ENCODE measurements at places on chromosomes 16 and 17.

GRCh38 chr16:67519242-67519641, 9.4 kb upstream of the RIPOR1 start:
- DNase-seq, result no peak

GRCh38 chr17:4327606-4328005, 38.9 kb downstream of the UBE2G1 start:
- no peak for DNase-seq

DNA sequence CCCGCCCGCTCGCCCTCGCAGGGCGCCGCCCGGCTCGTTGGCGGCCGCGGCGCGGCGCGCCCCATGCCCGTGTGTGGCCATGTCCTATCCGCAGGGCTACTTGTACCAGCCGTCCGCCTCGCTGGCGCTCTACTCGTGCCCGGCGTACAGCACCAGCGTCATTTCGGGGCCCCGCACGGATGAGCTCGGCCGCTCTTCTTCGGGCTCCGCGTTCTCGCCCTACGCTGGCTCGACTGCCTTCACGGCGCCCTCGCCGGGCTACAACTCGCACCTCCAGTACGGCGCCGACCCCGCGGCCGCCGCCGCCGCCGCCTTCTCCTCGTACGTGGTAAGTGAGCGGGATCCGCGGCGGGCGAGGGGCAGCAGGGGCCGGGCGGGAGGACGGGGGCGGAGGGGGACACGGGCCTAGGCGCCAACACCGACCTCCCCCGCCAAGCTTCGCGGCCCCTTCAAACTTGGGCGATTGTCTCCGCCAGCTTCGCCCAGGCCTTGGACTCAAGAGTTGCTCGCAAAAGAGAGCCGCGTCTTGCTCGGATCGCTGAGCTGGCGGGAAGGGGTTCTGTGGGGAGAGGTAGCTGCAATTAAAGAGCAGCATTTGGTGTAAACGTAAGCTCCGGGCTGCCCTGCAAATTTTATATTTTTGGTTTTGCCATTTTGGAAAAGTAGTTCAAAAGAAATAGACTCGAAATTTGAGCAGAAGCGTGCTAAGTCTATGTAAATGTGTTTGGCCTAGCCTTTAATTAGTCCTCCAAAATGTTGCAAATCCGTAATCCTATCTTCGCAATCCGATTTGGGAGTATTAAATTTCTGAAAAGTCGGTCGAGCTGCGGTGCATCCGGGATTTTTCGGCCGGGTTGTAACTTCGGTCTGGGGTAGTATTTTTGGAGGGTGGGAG, 702 bp downstream of the IRX5 start:
- DNase-seq, result no peak

DNA sequence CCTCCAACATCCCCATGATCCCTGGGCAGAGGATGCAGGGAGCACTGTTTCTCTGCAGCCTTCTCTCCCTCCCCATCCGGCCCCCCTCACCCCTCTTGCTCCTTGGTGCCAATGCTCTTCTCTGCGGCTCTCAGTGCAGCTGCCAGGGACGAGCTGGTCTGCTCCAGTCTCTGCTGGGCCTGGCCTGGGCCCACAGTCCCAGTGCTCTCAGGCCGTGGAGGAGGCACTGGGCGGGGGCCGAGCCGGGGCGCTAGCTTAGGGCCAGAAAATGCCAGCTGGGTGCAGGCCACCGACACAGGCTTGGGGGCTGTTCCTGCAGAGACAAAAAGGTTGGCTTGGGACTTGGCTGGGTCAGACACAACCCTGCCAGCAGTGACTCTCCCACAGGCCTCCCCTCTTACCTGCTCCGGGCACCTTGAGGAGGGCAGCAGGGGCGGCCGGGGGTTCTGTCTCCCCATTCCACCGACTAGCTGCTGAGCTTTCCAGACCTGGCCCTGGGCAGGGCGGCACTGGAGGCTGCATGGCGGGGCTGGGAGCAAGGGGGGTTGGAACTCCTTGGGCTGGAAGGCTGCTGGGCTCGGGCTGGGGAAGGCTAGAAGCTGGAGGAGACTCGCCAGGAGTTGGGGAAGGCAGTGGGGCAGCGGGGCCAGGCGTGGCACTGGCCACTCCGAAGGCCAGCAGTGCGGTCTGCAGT, 13.8 kb downstream of the CASKIN2 start:
- DNase-seq, result no peak

DNA sequence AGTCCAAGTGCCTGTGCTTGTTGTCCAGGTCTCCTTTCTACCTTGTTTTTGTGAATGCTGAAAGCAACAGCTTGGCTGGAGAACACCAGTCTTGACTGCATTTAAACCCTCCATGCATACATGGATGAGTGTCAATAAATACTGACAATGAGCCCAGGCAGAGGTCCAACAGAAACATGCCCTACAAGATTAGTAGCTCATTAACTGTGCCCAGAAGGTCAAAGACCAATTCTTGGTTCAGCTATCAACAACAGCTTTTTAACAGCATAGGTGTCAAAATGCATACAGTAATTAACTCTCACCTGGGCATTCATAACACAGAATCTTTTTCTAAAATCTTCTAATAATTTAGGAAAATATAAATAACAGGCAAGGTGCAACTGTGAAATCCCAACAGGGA, 63.2 kb downstream of the N4BP1 start:
- DNase-seq, result no peak

DNA sequence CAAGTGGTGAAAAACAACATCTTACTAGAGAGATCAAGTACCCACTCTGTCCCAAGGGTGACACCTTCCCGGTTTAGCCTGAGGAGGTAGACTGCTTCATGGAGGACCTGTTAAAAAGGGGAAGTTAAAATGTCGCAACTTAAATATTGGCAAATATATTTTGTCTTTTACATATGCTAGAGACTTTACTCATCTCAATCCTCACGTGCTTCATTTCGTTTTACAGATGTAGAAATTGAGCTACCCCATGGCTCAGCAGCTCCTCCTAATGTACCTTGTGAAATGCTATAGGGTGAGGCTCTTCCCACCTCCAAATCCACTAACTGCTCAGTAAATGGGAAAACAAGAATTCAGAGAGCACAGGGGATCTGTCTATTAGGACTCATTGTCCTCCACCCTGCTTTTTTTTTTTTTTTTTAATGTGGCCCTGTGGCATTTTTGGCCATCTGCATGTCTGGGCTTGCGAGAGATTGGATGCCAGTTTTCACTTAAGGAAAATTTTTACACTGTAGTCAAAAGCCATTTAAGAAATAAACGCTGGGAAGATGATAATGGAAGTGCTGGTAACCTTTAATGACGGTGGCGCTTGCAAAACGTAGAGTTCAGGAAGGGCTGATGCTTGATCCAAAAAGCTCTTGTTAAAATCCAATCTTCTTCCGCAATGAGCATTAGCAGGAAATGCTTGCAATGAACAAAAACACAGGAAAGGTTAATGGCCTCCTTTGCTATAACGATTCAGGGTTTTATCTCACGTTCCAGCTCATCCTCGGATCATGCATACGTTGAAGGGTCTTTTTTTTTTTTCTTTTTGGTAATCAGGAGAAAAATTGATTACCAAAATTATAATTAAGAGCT, 39.8 kb downstream of the HSBP1 start:
- peak; percentile 99 for DNase-seq

DNA sequence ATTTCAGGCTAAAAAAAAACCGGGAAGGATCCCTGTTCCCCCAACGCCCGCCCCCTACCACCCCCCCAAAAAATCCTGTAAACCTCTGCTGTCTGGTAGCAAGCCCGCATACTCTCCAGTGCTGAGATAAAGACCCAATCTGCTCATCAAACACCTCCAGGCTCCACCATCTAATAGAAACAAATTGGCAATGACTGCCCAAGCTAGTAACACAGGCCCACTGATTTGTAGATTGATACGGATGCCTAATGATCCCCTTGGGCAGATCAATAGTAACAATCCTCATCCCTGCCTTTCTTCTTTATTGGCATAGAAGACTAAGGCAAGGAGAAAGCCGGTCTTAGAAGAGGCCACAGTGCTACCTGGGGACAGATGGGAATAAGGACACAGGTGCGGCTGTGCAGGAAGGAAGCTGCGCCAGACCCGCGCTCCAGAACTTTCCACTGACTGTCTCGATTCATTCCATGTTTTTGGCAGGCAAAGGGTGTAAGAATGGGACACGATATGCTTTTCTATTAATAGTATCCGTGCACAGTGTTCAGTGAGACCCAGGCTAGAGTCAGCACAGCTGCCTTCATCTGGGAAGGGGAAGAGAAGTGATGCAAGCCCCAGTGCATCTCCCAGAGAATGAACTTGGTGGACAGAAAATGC, 407.6 kb upstream of the PSMD7 start:
- no peak for DNase-seq

- no peak for DNase-seq
Observed at GRCh38 chr16:86500708-86501510, 9.4 kb upstream of the FOXF1 start.

GRCh38 chr17:5583426-5584382, 605 bp downstream of the NLRP1 start:
- DNase-seq, result no peak

GRCh38 chr16:73126525-73126853, 78.6 kb upstream of the ZFHX3 start:
- peak; percentile 54 for DNase-seq

DNA sequence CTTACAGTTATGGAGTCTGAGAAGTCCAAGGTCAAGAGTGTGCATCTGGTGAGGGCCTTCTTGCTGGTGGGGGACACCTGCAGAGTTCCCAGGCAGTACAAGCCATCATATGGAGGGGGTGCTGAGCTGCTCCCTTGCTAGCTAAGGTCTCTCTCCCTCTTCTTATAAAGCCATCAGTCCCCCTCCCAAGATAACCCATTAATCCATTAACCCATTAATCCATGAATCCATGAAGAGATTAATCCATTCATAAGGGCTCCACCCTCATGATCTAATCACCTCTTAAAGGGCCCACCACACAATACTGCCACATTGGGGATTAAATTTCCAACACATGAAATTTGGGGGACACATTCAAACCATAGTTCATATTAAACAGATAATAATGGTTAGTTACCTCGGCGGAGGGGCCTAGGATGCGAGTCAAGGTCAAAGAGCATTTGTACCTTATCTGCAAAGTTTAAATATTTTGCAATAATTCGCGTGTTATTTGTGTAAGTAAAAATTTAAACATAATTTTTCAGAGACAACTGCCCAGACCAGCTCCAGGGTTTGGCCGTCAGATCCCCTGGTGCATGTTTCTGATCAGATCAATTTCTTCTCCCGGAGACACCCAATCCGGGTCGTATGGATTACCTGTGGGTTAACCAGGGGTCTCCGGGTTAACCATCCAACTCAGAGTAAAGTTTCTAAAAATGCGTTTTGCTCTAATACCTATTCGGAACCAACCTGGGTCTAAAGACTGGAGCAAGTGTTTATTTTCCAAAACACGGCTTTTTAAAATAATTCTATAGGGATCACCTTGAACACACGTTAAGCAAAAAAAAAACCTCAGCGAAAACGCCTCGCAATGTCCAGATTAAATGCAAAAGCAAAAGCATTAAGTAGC, 740 bp upstream of the POLR3E start:
- DNase-seq, result no peak
